Spinal cord (tissue), 10 donors: ENCODE measurements at places on chromosomes 16 and 17. TPM values are rescaled to one million over a fixed set of nuclear protein-coding genes. Genes with fewer than 3 reads are reported as not detected.

BCL6B gene
- 13.7 TPM for total RNA-seq

ALOX15B gene
- total RNA-seq = 0.06 TPM

DNA sequence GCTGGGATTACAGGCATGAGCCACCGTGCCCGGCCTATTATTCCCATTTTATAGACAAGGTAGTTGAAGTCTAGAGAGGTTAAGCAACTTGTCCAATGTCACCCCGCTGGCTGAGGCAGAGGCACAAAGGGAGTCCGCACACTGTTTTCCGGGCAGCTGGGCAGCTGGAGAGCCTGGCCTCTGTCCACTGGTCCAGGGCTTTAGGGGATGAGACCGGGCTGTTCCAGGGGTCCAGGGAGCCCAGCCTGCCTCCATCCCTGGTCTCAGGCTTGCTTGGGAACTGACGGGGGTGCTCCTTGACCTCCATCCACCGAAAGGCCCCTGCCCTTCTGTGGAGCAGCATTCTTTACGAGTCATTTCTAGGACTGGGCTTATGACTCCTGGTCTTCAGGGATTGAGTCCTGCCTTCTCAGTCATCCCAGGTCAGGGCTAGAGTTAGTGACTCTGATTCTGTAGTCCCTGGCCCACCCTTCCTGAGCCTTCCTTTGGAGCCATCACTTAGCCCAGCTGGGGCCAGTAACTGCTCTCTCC, 37.5 kb downstream of the SOCS3 start:
- DNase-seq = no peak

DNA sequence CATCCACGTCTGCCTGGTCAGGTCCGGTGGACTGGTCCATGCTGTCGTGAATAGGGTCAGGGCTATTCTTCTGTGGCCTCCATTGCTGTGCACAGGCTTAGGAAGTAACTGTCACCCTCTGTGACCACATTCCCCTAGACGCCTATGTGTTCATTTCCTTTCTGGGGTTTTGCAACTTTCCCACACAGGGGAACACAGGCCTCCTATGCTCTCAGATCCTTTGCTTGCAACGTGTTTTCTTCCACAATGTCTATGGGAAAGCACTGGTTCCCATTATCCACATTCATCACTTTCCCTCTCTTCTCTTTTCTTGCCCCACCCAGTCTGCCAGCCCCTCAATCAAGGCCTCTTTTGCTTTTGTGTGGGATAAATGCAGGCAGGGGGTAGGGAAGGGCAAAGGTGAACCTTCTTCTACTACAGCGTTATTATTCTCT, 43.2 kb upstream of the DNAJA2 start:
- no peak for DNase-seq

DNA sequence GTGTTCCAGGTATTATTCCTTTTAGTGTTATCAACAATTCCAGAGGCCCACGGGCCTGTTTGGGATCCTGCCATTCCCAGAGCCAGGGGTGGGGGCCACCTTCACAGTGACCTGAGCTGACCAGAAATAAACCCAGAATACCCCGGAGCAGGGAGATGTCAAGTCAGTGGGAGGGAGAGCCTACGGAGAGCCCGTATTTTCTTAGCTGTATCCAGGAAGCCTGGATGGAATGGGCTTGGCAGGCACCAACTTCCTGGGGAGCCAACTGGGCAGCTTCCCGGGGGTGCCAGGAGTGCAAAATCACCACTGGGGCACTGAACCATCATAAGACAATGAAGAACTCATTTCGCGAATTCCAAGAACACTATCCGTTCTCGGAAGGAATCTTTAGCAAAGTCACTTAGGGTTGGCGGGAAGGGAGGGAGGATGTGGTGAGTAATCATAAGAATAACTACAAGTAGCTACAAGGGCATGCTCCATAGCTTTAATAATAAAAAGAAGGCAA, 13.2 kb upstream of the MRTFB start:
- DNase-seq = no peak

GRCh38 chr16:10934325-10935107, 7.8 kb downstream of the DEXI start:
- no peak for DNase-seq
